Activated CD8-positive, alpha-beta memory T cell treated with anti-CD3 and anti-CD28 coated beads for 48 hours (primary cell): ENCODE measurements at places on chromosomes 12 and 14.

DNA sequence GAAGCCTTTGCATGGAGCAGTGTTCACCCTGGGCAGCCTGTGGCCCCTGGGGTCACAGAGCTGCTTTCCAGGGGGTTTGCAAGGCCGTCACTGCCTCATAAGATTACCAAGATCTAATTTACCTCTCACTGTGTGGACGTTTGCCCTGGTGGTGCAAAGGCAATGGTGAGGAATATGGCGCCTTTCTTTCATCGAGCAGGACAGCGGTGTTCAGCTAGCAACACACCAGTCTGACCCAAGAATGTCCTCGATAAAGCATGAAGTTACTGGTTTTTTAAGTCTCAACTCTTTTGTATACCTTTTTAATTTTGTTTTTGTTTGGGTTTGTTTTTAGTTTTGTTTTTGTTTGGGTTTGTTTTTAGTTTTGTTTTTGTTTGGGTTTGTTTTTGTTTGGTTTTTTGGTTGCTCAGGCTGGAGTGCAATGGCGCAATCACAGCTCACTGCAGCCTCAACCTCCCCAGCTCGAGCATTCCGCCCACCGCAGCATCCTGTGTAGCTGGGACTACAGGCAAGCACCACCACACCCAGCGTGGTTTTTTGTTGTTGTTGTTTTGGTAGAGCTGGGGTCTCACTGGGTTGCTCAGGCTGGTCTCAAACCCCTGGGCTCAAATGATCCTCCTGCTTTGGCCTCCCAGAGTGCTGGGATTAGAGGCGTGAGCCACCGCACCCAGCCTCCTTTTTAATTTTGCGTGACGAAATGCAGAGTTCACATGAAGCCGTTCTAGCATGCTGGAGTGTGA is 57.9 kb downstream of the PPP2R5C start:
- no peak for DNase-seq

- no peak for DNase-seq
These were observed 34.9 kb downstream of the CACNA2D4 start for GRCh38 chr12:1883513-1883912.

- no peak for DNase-seq
These were observed 13.3 kb downstream of the C12orf75 start for GRCh38 chr12:105343836-105344235.

DNA sequence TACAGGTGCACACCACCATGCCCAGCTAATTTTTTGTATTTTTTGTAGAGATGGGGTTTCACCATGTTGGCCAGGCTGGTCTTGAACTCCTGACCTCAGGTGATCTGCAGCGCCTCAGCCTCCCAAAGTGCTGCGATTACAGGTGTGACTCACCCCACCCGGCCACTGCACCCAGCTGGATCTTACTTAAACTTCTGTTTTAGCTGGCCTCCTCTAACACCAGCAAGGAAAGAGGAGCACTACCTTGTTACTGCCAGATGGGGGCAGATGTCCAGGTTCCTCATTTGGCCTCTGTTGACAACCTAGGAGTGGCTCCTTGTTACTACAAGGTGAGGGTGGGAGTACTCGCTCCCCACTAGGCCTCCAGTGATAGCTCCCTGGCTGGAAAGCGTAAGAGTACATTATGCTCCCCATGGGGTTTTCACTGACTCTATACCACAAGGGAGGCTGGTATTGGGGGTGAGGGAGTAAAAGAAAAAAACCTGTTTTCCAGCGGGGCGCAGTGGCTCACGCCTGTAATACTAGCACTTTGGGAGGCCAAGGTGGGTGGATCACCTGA is 13.2 kb upstream of the ARF6 start:
- DNase-seq: no peak

- no peak for DNase-seq
These were observed 37.7 kb downstream of the SLC5A8 start for GRCh38 chr12:101172316-101172715.

DNA sequence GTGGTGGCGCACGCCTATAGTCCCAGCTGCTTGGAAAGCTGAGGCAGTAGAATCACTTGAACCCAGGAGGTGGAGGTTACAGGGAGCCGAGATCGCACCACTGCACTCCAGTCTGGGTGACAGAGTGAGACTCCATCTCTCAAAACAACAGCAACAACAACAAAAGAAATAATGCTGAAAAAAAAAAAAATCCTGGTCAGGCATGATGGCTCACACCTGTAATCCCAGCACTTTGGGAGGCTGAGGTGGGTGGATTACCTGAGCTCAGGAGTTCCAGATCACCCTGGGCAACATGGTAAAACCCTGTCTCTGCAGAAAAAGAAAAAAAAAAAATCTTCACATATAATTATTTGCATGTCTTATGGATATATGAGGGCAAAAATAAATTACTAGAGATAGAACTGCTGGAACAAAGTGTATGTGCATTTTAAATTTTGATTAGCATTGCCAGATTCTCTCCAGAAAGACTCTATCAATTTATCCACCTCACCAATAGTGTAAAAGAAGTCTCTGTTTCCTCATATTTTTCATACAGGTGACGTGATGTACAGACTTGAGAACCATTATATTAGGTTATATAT is 75.4 kb downstream of the ATXN2 start:
- no peak for DNase-seq

DNA sequence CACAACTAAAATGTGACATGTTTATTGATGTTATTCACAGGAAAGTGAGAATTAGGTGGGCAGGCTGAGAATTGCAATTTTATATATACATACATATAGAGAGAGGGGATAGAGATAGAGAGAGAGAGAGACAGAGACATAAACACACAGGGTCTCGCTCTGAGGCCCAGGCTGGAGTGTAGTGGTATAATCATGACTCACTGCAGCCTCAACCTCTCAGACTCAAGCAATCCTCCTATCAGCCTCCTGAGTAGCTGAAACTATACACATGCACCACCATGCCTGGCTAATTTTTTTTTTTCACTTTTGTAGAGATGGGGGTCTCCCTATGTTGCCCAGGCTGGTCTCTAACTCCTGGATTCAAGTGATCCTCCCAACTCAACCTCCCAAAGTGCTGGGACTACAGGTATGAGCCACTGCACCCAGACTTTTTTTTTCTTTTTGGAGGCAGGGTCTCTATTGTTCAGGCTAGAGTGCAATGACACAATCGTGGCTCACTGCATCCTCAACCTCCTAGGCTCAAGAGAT is 49.1 kb downstream of the R3HDM2 start:
- DNase-seq: no peak

DNA sequence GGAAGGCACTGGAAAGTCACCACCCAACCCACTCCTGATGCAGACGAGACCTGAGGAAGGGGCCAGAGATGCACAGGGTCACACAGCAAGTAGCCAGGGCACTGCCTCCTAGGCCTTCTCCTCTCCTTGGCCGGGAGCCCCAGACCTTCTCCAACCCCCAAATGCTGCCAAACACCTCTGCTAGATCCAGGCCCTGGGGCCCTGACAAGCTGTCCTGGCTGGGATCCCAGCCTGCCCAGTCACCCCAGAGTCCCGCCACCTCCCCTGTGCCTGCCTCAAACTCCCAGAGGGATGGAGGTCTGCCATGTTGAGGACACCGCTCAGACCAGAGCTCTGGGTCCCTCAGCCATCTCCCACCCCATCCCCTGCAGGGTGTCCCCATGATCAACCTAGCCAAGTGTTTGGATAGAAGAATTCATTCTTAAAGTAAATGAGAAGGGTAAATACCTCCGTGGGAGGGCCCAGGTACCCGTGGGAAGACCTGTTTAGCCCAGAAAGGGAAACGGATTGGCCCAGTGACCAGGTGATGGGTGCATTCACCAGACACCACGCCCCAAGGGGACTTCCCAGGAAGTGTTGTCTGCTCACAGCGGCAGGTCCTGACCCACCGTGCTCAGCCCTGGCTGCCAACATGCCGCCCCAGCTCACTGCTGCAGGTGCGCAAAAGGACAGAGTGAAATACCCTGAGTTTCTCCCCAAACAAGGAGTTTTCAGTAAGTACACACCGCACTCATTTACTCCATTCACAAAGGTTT is 4.6 kb upstream of the DIO3 start:
- no peak for DNase-seq

- DNase-seq: no peak
These were observed 175.3 kb downstream of the KIF26A start for GRCh38 chr14:104313674-104314073.

- DNase-seq: no peak
These were observed 1421.0 kb upstream of the FLRT2 start for GRCh38 chr14:84108746-84109457.

GRCh38 chr14:42469637-42470426 is 863.2 kb downstream of the LRFN5 start:
- DNase-seq: no peak

GRCh38 chr12:74317078-74317601 is 220.5 kb upstream of the ATXN7L3B start:
- no peak for DNase-seq

DNA sequence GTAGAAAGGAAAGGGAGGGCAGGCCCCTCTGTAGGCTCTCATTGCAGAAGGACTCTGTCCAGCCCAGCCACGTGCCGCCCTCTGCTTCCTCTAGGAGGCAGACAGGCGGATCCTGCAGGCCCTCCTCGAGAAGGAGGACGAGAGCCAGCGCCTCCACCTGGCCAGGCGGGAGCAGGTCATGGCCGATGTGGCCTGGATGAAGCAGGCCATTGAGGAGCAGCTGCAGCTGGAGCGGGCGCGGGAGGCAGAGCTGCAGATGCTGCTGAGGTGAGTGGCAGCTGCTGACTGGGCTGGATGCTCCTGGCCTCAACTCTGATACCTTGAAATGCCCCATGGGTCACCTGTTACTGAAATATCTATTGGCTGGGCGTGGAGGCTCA is 10.9 kb downstream of the TCHP start:
- no peak for DNase-seq

DNA sequence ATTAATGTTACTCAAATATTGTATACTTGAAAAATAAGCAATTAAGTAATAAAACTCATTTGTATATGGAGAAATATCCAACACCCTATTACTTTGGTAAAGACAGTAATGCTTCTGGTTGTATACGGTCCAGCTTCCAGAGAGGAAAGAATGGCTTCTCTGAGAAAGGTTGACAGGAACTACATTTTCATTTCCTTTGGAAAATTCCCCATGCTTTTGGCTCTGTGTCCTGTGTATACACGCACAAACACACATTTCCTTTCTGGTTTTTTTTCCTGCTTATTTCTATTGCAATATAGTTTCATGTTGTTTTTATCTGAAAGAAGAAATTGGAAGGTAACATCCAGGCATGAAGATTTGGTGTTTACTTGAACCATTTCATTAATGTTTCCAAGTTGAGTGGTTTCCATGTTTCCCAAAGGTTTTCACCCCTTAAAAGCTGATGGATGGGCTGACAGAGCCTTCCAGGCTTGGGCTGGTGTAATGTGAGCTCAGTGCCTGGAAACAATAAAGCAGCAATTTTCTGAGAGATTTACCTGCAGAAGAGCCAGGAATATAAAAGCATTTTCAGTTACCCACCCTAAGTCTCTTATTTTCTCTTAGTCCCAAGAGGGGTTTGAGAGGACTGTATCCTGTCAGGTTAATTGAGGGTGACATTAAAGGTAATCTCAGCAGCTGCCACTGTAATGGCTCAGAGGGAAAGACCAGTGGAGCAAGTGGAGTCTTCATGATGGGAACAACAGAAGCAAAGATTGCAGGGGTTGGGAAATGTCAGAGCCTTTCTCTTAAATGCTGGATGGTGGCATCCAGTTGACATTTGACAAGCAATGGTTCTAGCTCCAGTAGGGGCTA is 33.4 kb upstream of the TMTC1 start:
- no peak for DNase-seq

DNA sequence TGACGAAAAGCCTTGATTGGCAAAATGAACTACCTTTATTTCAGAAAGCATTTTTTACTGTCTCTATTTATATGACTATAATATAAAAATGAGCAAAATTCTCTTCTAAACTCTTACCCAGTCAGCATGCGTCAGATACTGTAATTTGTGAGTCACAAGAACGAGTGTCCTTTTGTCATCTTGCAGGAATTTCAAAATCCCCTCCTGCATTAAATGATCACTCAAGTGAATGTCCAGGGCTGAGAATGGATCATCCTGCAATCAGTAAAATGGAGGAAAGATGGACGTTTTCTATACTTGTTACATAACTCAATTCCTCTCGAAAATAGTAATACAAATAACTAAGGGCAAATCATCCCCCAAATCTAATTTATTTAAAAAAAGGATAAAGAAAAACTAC is 77.7 kb upstream of the KCNJ8 start:
- DNase-seq: no peak

DNA sequence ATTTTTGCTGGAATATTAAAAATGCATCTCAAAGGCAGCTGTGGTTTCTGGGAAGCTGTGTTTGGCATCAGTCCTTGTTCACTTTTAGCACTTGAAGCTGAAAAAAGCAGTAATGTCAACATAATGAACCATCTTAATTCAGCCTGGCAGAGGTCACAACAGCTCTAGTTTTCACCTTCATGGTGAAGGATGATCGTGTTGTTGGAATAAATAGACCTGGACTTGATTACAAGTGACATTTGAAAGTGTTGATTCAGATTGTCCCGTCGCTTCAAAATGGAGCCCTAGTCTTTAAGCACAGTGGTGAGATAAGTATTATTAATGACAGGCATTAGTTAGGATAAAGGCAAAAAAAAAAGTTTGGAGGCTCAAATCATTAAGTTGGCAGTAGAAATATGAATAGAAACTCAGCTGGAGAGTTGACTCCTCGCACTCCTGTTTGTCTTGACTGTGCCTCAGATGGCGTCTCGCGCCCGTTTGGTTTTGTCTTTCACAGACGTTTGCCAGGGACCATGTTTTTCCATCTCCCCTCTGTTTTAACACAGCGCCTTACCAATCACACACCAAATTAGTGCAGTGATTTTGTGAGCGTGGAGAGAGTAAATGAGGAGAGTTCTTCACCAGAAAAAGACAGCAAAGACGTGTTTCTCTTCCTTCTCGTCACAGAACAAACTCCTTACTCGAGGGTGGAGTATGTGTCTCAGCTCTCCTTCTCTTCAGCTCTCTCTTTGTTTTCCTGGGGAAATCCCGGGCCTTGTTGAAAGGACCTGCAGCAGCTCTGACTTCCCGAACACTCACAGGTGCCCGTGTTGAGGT is 53.4 kb upstream of the MMP17 start:
- no peak for DNase-seq

GRCh38 chr14:101405171-101405883 is 156.0 kb upstream of the DIO3 start:
- DNase-seq: no peak

GRCh38 chr12:50563434-50563787 is 58.6 kb downstream of the DIP2B start:
- no peak for DNase-seq
